Islet precursor cell (in vitro differentiated cells): ENCODE measurements at places on chromosomes 4 and X.

DNA sequence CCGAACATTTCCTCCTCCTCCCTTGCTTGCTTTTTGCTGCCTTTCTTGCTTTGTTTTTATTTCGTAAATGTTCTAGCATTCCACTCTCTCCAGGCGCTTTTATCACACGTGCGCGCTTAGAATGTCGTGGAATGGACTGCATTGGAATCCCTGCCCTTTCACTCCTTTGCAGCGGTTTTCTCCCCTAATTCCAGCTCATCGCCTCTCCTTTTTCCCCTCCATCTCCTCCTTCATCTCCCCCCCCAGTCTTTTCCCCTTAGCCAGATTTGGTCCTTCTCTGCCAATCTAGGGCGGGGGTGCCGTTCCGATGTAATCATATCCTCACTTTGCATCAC is 579 bp downstream of the OGT start:
- DNase-seq, result no peak

DNA sequence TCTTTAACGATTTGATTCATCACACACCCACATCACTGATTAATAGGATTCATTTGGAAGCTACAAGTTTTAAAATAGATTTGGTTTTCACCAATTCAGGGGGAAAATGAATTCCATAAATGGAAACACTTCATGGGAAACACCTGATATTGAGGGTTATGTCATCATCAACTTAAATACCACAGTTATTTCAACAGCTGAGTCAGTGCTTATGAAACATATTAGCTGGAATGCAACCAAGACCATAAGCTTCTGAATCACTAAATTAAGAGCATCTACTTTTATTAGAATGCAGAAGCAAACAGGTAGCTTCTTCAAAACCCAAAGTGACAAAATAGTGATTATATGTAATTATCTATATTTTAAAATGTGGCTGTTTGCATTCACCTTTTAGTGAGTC is 207.8 kb upstream of the DCAF8L1 start:
- no peak for DNase-seq

DNA sequence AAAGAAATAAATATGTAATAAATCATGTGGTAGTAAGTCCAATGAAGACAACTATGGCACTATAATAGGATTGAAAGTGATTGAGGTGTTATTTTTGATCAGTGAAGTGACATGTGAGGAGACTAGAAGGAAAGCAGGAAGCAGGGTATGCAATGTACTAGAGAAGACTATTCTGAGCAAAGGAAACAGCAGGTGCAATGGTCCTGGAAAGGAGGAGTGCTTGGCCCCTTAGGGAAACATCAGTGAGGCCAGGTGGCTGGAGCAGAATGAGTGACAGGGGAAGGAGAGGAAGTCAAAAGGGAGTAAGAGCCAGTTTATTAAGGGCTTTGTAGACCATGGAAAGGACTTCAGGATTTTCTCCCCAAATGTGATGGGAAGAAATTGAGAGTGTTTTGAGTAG is 207.6 kb upstream of the HCCS start:
- no peak for DNase-seq

- DNase-seq, result no peak
Observed at GRCh38 chrX:136028383-136028984, 43.2 kb downstream of the SLC9A6 start.

- no peak for DNase-seq
Observed at GRCh38 chr4:188949596-188949995, 810.4 kb downstream of the TRIML1 start.
